Panc1 (cell line): ENCODE measurements at places on chromosomes 2 and 18.

DNA sequence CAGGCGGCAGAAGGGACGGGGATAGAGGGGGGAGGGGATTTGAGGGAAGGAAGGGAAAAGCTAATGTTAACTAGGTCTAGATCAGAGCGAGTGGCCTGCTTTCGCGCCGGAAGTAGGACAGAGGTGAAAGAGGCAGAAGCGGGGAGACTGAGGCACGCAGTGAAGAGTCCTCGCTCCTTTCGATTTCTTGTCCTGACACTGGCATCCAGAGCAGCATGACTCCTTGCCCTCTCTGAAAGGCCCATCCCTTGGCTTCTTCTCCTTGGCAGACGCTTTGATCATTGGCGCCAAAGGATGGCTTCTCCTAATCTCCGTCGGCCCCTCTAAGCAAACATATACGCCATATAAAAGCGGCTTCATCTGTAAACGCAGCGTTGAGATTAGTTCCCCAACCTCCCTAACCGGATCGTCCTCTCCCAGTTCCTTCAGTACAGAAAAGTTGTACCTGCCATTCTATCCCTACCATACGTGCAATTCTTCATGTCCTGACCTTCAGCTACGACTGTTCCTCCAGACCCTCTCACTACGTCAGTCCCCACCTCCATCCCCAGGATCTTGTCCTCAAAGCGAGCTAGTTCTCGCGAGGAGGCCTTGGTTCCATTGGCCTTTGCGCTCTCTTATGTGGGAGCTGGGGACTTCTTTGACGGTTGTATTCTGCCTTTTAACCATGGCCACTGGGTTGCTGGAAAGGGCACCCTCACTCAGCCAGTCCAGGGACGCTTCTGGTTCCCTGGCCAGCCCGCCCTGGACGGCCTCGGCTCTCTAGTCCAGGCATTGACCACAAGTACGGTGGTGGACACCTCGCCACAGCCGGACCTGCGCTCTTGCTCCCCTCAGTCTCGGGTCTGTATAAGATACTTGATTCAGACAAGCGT lies 857 bp upstream of the NEUROD1 start:
- no peak overlapping the region for H3K27ac ChIP-seq
- no peaks in the 10 kb centered on the region for H3K4me1 ChIP-seq
- no peak for DNase-seq
- no peaks in the 10 kb centered on the region for H3K36me3 ChIP-seq
- H3K27me3 ChIP-seq, result peaks cover 14% of the 10 kb centered on the region

GRCh38 chr2:9261231-9261883 lies 54.7 kb downstream of the ASAP2 start:
- H3K4me3 ChIP-seq, result no peak overlapping the region
- no peak for DNase-seq
- H3K4me1 ChIP-seq, result peaks cover 93% of the 10 kb centered on the region
- peak overlapping the region; percentile 89 for H3K27ac ChIP-seq
- no peaks in the 10 kb centered on the region for H3K36me3 ChIP-seq

GRCh38 chr18:649341-649740 lies 8.1 kb upstream of the TYMS start:
- H3K4me3 ChIP-seq, result no peak overlapping the region
- H3K36me3 ChIP-seq, result no peaks in the 10 kb centered on the region; the same call in 1 of the 2 replicates
- no peaks in the 10 kb centered on the region for H3K27me3 ChIP-seq
- no peak overlapping the region; the same call in 1 of the 2 replicates for H3K27ac ChIP-seq
- no peak for DNase-seq

DNA sequence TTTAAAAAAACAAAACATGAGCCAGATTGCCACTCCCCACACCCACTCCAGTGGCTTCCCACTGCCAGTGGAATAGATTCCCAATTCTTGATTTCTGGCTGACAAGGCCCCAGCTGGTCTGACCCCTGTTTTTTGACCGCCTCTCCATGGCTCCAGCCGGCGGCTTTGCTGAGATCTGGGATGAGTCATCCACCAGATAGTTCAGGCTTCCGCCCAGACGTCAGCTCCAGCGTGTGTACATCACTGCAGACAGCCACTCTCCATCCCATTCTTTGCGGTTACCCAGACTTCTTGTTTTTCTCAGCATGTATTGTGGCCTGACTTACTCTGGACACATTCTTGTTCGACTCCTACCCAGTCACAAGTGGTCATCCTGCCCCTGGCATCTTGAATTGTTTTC lies 227.9 kb downstream of the GBX2 start:
- no peaks in the 10 kb centered on the region for H3K4me1 ChIP-seq
- no peaks in the 10 kb centered on the region for H3K27me3 ChIP-seq
- no peaks in the 10 kb centered on the region for H3K36me3 ChIP-seq
- no peak overlapping the region for H3K4me3 ChIP-seq
- no peak for DNase-seq

- no peak overlapping the region for H3K4me3 ChIP-seq
- H3K36me3 ChIP-seq, result no peaks in the 10 kb centered on the region
- no peaks in the 10 kb centered on the region for H3K4me1 ChIP-seq
- H3K27ac ChIP-seq, result no peak overlapping the region
- no peak for DNase-seq
- no peaks in the 10 kb centered on the region for H3K27me3 ChIP-seq
Observed at GRCh38 chr2:65035351-65035943, 20.8 kb upstream of the CEP68 start.

GRCh38 chr2:224628416-224628815 lies 43.3 kb upstream of the CUL3 start:
- no peaks in the 10 kb centered on the region for H3K4me1 ChIP-seq
- no peak overlapping the region for H3K27ac ChIP-seq
- H3K36me3 ChIP-seq, result no peaks in the 10 kb centered on the region
- no peaks in the 10 kb centered on the region for H3K27me3 ChIP-seq

GRCh38 chr2:15750433-15750814 lies 158.8 kb downstream of the DDX1 start:
- H3K36me3 ChIP-seq, result no peaks in the 10 kb centered on the region
- H3K4me3 ChIP-seq, result no peak overlapping the region
- no peak overlapping the region for H3K27ac ChIP-seq
- no peak for DNase-seq
